ENCODE measurements at places on chromosomes 4 and X.

DNA sequence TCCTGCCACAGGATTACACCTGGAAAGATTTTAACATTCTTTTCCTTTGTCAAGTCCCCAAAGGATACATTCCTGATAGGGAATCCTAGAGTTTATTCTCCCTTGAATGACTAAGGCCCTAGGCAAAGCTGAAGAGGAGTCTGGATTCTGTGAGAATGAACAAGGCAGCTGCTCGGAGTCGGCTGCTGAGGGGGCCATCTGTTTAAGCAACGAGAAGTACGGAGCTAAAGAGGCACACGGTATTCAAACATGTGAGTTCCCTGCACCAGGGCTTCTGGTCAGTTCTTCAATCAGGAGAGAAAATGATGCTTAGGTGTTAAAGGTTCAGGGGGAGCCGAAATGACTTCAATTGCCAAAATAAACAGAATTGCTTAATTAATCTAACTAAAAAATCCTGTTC lies 97.6 kb downstream of the MGST2 start:
- DNase-seq = no peak

DNA sequence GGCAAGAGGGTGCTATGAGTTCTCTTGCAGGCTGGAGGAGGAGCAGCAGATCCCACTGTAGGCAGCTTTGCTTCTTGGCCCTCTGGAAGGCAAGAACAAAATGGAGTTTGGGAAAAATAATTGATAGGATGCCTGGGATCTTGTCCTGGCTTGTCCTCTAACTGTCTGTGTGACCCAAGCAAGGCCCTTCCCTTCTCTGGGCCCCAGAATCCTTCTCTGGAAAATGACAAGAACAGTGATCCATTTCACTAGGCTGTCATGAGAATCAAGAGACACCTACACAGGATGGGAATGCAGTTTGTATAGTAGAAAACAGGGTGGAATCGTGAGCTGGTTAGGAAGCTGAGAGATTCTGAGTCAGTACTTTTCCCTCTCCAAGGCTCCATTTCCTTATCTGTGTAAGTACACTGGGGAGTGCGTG lies 133.3 kb downstream of the PJA1 start:
- no peak for DNase-seq

DNA sequence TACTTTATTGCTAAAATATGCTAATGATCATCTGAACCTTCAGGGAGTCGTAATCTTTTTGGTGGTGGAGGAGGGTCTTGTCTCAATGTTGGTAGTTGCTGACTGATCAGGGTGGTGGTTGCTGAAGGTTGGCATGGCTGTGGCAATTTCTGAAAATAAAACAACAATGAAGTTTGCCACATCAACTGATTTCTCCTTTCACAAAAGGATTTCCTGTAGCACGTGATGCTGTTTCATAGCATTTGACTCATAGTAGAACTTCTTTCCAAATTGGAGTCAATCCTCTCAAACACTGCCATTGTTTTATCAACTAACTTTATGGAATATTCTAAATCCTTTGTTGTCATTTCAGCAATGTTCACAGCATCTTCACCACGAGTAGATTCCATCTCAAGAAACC lies 19.3 kb downstream of the DDIT4L start:
- no peak for DNase-seq

GRCh38 chrX:138788771-138789170 lies 77.3 kb upstream of the FGF13 start:
- DNase-seq = no peak

DNA sequence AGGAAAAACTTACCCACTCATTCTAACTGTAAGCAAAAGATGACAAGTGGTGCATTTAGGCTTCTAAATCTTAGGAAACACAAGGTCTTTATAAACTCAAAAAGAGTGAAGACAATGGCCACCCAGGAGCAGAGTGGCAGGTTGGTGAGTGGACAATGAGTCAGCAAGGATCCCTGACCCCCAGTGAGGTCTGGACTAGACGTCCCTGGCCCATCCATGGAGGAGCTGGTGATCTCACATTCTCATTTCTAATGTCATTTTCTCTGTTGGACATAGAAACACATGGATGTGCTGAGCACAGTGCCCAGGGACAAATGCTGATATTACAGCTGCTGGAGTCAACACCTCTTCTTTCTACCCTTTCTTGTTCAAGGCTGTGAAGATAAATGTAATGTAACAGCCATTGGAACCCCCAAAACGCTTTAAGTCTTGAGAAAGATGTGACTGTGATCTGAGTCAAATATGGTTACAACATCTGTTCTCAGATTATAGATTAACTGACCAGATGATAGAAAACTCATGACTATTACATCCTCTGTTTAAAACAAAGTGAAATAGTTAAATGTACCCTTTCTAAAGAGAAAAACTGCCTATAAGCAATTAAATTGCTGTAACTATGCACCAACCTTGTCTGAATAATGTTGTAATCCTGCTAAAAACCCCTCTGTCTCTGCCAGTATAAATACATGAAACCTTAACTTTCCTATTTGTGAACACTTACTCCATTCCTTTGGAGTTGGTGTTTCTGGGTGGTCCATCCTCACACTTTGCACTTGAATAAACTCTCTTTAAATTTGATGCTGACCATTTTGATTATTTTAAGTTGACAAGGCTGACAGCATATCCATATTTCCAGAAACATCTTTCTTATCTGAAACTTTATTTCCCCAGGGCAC lies 92.7 kb downstream of the USP46 start:
- no peak for DNase-seq

- DNase-seq = no peak
These were observed 1597.9 kb downstream of the RPA4 start for GRCh38 chrX:98481636-98482035.

DNA sequence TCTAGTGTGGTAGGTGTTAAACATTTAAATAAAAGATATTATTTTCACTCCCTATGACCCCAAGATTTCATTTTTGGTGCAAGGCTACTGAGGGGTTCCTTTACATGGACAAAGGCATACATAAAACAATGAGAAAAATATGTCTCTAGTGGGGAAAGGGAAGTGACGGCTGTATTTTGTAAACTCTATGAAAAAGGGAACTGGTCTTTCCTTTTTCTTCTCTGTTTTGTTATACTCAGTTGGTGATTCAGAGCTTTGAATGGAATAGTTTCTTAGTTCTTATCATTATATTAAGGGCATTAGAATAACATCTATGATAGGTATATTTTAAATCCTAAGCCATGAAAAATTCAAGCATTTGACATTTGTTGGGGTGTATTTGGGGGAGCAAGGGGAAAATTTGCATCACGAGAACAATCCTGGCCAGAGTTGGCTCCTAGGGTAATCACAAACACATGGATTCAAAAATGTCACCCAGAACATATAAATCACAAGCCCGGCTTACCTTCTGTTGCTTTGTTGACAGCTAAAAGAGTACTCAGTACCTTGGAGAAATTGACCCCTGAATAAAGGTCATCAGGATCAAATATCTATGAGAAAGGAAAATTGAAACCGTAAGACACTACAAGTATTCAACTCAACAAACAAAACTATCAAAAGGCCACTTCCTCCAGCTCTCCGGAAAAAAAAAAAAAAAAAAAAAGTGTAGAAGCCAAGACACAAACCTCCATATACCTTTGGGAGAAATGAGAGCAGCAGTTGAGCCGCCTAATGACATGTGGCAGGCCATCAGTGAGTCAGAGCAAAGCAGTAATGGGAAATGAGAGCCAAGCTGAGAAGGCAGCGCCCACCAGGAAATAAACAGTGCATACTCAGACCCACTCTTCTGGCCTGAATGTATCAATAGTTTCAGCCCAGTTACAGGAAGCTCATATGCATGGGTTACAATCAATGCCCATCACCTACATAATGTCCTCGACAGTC lies 33.4 kb downstream of the ARHGEF6 start:
- no peak for DNase-seq

DNA sequence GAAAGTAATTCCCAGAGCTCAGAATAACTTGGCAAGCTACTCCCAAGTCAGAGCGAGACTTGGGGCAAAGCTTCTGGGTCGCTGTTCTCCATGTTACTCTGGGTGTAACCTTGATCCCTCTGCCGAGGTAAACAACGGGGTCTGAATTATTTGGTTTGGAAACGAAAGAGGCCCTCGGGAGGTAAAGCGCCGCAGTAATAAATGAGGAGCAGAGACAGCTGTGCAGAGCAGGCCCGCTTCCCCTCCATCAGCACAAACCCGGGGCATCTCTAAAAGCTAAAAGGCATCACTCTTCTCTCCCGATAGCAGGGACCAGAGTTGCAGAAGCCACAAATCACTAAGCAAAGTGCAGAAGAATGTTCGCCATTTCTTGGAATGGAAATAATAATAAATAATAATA lies 561.5 kb downstream of the BCOR start:
- no peak for DNase-seq

GRCh38 chr4:26402458-26402857 lies 81.6 kb downstream of the RBPJ start:
- no peak for DNase-seq

- DNase-seq = no peak
These were observed 50.8 kb upstream of the GNPDA2 start for GRCh38 chr4:44777115-44777514.

GRCh38 chr4:53656421-53656981 lies 65.2 kb upstream of the LNX1 start:
- peak; percentile 22 for DNase-seq

DNA sequence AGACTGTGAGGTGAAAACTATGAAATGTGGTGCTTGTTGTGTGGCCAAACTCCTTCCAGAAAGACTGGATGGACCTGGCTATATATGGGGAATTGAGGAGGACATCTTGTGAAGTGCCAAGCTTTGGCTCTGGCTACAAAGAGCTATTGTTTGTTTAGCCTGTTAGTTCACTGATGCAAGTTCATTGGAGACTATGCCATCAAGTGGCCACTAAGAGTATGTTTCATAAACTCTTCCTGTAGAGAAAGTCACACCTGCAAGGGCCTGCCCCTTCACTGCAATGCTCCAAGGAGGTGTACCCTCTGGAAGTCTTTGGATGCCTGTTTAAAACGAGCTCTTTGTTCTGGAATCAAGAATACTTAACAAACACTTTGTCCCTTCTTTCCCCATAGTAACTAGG lies 382.0 kb downstream of the GABRG1 start:
- DNase-seq = no peak

- DNase-seq = no peak
These were observed 68.8 kb upstream of the SLC7A11 start for GRCh38 chr4:138310991-138311390.

DNA sequence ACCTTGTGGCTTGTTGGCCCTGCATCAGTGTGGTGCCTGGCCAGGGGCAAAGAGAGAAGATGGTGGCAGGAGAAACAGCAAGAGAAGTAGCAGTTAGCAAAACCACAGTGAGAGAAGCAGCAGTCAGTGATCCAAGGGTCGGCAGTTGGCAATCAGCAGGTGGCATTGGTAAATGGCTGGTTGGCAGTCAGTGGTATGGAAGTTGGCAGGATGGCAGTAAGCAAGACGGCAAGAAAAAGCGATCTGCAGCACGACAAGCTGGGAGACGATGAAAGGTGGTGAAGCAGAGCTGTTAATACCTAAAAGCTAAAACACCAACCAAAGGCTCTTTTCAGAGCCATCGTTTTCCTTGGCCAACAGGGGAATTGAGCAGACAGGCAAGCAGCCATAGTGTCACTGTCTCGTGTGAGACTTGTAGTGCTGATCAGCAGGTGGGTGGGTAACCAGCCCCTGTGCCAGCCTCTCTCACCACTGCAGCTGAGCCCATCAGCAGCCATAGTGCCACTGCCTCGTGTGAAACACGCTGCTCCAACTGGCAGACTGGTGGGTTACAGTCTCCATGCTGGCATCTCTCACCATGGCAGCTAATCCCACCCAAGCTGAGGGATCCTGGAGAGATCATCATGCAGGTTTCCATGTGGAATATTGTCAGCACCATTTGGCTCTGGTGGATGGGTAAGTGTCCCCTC lies 2078.4 kb downstream of the PCDH7 start:
- DNase-seq = no peak

- no peak for DNase-seq
These were observed 14.5 kb downstream of the TNIP2 start for GRCh38 chr4:2741626-2742025.
